ENCODE measurements at places on chromosomes 5 and 9. TPM values are rescaled to one million over a fixed set of nuclear protein-coding genes. Genes with fewer than 3 reads are reported as not detected.

The NR6A1 gene
- 0.82 TPM for total RNA-seq

The GDNF gene
- 2.7 TPM for total RNA-seq

GRCh38 chr5:102531506-102531905 lies 32.7 kb upstream of the SLCO6A1 start:
- DNase-seq = no peak

DNA sequence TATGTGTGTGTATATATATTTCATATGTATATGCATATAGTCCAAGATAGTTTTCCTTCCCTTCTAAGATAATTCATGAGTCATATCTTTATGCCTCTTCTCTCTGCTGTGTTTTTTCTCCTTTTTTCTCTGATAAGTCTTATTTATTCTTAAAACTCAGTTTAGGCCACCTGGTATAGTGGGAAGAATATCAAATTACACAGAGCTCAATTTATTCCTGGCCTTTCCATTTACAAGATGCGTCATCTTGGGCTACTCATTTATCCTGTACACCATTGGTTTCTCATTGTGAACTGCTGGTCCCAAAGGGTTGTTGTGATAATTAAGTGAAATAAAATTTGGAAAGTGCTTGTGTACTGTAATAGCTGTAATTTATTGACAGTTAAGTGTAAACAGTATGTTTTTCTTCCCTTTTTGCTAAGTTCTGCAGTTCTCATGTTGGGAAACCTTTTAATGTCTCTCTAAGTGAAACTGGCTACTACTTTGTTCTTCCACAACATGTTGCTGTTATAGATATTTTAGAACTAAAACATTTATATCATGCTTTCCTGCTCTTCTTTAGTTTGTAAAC lies 19.4 kb downstream of the CCDC171 start:
- no peak for DNase-seq

The HRCT1 gene
- total RNA-seq = 0.48 TPM

GRCh38 chr5:14699807-14700400 lies 35.4 kb downstream of the OTULIN start:
- DNase-seq = no peak

DNA sequence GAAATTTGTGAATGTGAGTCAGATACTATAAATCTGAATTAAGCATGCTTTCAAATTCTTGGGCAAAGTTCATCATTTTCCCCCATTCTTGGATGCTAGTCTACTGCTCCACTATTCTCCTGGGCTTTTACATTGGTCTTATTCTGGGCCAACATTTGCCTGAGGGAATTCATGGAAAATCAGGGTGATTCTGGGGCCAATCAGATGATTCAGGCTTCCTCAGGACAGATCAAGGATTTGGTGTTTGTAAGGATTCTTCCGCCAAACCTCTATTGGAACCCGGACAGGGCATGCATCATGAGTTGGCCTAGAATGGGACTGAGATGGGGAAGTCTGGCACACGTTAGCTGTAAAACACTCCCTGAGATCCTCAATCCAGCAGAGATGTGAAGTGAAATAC lies 113.8 kb downstream of the MEF2C start:
- no peak for DNase-seq

GRCh38 chr5:68444833-68445232 lies 229.3 kb downstream of the PIK3R1 start:
- DNase-seq = no peak

The TMC1 gene
- total RNA-seq = 0.53 TPM

The IL13 gene
- total RNA-seq = not detected

The FSD1L gene
- total RNA-seq = 3.1 TPM

DNA sequence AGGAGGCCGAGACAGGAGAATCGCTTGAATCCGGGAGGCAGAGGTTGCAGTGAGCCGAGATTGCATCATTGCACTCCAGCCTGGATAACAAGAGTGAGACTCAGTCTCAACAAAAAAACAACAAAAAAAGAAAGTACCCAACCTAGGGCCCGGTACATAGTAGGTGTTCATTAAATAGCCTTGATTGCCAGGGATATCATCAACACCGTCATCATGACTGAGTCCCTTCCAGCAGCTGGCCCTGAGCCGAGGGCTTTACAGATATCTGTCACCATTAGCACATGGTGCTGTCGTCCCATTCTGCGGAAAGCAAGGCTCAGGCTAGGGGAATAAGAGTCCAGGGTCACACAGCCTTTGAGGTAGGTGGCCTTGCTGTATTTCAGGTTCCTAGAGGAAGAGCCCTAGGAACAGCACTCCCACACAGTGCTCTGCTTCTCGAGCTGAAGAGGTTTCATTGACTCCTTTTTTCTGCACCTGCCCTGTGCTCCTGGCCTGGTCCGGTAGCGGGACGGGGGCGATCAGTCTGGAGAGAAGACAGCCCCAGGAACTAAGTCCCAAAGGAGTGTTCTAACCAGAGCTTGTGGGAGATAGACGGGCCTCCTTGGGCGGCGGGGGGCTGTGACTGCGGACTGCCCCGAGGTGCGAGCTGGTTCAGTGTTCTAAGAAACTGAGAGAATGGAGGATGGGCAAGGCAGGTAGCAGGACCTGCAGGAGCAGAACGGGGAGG lies 48.2 kb downstream of the CXXC5 start:
- no peak for DNase-seq

DNA sequence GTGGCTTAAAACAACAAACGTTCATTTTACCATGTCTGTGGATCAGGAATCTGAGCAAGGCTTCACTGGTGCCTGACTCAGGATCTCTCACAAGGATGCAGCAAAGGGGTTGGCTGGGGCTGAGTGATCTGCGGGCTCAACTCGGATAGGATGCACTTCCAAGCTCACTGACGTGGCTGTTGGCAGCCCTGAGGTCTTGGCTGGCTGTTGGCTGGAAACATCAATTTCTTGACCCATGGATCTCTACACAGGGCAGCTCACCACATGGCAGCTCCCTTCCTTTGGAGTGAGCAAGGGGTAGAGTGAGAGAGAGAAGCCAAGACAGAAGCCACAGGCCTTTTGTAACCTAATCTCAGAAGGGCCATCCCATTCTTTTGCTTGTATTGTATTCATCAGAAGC lies 202.1 kb downstream of the NXNL2 start:
- no peak for DNase-seq

- DNase-seq = peak; percentile 34
These were observed at the start of gene GPX8 for GRCh38 chr5:55159763-55160492. Gene GPX8, plus strand, starts transcription at chr5:55160171. Its CDS starts 22 bp downstream, at chr5:55160193.

The SHROOM1 gene
- total RNA-seq = 8.5 TPM

- no peak for DNase-seq
These were observed 30.0 kb upstream of the ANKH start for GRCh38 chr5:14901462-14902051.

The EIF4E1B gene
- total RNA-seq = not detected

The SNX2 gene
- total RNA-seq = 77.4 TPM

GRCh38 chr5:58886315-58887207 lies 303.7 kb downstream of the RAB3C start:
- DNase-seq = peak; percentile 70

The F12 gene
- not detected for total RNA-seq

The PRR16 gene
- 1.8 TPM for total RNA-seq

The CNTFR gene
- total RNA-seq = 2.9 TPM

The OR13F1 gene
- not detected for total RNA-seq

DNA sequence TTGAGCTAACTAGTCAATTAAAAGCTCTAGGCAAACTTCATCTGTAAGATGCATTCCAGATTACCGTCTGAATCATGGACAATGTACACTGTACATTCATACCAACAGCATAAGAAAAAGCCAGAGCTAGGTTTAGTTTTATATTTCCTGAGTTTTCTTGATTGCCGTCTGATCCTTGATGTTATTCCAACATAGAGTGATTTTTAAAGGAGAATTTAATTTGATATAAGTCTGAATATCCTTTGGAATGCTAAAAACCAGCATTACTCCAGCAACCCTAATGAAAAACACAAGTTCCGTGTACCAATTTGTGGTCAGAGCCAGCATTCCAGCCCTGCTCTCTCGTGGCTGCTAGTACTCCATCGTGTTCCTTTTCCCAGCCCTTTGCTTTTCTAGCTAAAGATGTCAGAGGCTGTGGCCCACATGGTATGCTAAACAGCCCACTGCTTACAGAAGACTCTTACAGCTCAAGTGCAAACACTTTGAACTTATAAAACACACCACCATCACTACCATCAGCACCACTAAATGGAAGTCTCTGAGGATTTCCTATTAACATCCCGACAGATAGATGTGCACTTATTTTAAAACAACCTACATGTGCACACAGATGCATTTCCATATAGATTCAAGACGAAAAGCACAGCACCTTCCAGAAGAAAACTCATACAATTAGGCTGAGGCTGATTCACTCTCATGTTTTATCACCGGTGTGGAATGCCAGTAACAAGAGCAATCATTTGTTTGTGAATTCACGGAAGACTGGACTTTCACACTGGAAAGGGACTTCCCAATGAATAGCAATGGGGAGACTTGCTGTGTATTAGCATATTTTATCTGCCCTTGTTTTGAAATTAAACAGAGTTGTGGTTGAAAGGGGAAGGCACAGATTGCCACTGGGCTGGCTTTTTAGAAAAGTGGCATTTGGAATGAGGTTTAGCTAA lies 246.9 kb upstream of the GAS1 start:
- no peak for DNase-seq

DNA sequence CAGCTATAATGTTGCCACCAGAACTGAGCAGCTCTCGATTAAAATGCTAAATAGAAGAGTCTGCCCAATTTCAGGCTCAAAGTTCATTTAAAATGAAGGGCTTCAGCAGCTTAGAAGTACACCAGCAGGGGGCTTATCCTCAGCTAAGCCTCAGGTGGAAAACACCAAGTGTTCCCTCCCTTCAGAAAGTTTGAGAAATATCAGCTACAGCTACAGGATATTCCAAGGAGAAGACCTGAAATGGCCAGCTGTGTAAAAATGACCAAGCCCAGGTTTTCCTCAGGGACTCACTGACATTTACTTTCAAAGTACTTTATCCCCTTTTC lies 395.4 kb downstream of the DTWD2 start:
- DNase-seq = no peak

The SV2C gene
- total RNA-seq = 0.92 TPM

DNA sequence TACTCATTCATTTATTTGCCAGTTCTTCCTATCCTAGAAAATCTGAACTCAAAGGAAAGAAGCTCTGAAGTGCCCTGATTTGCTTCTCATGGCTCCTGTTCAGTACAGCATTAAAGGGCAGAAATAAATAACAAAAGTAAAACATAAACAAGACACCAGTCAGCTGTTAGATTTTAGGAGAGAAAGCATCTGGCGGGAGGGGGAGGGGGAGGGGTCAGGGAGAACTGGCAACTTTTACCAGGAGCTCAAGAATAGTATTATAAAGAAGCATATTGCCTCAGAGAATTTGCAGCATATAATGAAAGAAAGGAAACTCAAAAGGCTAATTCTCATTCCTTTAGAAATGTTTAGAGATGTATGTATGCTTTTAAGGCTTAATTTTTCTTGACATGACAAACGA lies 68.1 kb downstream of the SEMA6A start:
- peak; percentile 32 for DNase-seq

The HMCN2 gene
- 4.2 TPM for total RNA-seq

DNA sequence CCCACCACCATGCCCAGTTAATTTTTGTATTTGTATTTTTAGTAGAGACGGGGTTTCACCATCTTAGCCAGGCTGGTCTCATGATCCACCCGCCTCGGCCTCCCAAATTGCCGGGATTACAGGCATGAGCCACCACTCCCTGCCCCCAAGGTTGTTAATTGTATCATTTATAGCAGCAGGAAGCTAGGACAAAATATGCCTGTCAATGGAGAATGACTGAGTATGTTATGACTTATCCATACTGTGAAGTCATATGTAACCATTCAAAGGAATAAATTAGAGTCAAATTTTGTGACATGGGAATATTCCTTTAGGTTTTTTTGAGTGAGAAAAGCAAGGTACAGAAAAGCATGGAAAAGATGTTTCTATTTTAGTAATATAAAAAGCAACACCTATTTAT lies 3.9 kb upstream of the DAB2 start:
- DNase-seq = no peak

DNA sequence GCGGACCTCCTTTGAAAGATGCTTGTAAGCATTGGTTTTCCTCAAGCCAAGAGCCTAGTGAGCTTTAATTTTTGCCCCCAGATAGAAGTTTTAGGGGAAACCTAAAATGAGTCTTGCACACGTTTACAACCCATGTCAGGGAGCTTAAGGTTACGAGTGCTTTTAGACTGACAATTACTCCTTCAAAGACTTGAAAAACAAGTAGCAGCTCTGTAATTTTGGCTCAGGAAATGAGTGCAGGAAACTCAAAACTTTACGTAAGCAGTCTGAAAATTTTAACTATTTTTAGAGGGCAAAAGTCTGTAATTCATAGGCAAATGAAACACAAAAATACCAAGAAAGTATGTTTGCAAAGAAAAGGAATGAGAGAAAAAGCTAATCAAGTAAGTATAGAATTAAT lies 36.8 kb downstream of the UBE2QL1 start:
- no peak for DNase-seq

GRCh38 chr5:134175921-134176510 lies 734 bp downstream of the SKP1 start:
- DNase-seq = no peak

The ADGRD2 gene
- not detected for total RNA-seq

GRCh38 chr5:26578002-26578401 lies 460.4 kb downstream of the CDH9 start:
- no peak for DNase-seq

- no peak for DNase-seq
These were observed 46.0 kb downstream of the CDO1 start for GRCh38 chr5:115770466-115770865.

- DNase-seq = peak; percentile 56
These were observed 15.8 kb downstream of the MGAT1 start for GRCh38 chr5:180786531-180787398.

The IL33 gene
- 3.1 TPM for total RNA-seq

DNA sequence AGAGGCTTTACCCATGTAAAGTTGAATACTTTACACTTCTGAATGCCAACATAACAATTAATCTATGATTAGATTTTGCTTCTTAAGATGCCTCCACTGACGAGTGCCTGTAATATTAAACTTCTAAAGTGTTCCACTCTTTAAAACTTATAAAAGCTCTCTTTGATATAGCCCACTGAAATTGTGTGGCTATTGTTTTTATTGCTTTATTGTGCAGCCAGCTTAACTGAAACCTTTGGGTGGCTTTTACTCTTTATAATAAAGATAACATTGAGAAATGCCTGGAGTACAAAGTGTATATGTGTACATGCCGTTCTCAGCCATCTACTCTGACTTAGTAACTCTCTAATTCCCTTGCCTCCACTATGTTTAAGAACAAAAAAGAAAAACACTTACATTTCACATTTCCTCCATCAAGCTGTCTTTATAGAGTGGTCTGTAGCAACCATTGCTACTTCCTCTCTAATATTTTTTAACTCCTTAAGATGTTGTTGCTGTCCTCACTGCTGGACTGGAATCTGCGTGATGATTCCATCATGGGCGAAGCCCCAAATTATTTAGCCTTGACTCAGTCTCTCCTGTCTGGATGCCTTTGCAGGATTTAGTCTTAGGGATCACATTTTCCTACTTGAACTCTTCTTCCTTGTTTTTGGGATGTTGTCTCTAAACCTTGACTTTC lies 9.1 kb downstream of the PIK3R1 start:
- DNase-seq = no peak
